Activated T-cell treated with anti-CD3 and anti-CD28 coated beads, Interleukin-2, amount 50 U/mL, for 4 hours (primary cell): ENCODE measurements at places on chromosomes 6 and 20.

GRCh38 chr6:170143401-170144150 lies 147.3 kb downstream of the DLL1 start:
- DNase-seq: no peak

DNA sequence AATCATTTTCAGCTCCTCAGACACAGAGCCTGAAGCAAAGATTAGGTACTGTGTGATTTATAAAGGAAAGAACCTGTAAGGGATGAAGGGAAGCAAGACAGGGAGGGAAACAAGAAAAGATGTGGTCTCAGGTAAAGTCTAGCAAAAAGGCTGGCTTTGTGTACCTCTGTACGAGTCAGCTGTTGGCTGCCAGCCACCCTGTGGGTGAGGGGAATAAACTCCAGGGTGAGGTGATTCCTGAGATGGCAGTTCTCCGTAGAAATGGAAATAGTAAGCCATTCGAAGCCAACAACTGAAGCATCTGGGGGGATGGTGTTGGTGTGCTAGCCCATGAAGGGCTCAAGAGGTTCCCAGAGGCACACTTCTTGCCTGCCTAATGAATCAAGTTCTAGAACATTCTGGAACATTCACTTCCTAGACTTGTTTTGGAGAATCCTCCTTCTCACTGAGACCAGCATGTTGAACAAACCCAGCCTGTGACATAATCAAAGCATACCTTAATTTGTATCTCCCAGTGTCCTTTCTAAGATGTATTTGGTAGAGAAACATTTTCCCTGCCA lies 10.6 kb upstream of the TTPAL start:
- no peak for DNase-seq

DNA sequence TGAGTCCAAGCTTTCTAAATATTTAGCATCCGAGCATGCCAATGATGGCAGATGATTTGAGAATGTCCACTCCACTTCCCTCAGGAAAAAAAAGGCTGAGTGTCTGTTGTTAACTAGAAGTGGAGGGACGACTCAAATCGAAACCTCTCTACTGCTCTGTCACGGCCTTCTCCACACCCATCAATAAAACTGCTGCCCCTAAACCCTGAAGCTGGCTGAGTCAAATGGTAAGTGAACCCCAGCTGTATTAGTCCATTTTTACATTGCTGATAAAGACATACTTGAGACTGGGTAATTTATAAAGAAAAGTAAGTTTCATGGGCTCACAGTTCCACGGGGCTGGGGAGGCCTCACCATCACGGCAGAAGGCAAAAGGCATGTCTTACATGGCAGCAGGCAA lies 707.0 kb downstream of the QKI start:
- DNase-seq: no peak

DNA sequence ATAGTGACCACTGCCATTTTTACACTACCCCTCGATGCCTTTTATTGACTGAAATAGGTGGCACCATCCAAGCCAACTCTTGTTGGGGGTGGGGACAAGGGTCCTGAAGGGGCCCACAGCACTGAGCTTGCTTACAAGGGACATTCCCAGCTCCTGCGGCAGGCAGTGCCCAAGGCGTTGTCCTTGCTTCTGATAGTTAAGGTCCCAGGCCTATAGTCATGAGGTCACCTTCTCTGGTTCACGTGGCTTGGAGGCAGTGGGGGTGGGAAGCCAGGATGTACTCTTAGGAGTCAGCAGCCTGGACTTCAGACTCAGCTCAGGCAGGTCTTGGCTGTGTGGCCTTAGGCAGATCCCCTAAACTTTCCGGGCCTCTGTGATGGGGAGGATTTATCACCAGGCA lies 48.6 kb downstream of the TOX2 start:
- no peak for DNase-seq

DNA sequence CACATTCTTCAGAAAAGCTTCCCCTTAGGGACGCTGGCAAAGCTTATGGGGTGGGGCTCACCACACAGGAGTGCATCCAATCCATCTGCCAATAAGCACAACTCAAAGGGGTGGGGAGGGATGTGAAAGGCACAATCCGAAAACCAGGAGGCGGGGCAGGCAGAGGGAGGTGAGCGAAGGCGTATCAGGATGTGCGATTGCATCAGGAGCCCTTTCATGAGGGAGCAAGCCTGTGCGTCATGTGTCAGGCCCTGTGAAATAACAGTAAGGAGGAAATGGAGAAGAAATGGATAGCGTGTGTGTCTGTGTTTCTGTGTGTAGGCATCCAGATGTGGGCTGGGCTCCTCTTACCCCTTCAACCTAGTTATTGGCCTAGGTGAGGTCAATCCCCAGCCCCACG lies 382.4 kb upstream of the CDH4 start:
- no peak for DNase-seq

DNA sequence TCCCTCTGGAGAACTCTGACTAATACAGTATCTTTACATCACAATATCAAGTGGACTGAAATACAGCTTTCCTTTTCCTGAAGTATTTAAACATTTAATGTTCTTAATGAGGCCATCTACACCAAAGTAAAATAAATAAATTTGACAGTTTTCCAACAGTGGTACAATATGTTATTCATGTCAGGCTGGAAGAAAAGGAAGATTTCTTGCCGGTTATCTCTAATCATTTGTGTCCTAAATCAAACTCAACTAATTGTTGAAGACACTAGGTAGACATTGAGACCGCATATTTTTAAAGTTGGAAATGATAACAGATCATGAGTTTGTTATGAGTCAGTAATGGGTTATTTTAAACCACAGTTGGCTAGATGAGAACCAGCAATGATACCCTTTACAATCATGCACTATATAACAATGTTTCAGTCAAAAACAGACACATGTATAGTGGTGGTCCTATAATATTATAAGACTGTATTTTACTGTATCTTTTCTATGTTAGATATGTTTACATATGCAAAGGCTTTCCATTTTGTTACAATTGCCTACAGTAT lies 241.6 kb downstream of the LMBRD1 start:
- no peak for DNase-seq

DNA sequence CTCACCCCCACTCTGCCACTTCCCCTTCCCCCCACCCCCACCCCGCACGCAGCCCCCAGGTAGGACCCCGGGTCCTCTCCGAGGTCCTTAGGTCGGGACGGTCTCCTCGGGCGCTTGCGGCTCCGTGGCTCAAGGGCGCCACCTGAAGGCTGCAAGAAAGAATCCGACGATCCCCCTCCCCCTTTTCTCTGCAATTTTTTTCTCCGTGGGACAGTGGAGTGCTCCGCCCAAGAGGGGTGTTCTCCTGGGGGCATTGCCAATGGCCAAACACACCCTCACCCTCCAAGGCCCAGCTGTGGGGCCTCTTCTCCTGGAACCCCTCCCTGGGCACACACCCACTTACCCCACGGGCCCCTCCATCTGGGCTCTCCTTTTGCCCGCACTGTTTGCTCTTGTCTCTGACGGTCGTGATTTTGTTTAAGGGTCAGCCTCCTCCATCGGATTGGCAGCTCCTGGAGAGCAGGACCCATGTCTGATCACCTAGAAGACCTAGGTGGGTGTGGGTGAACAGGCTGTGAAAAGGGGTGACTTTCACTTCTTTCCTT lies 1.1 kb upstream of the TMEM74B start:
- peak; percentile 15 for DNase-seq

DNA sequence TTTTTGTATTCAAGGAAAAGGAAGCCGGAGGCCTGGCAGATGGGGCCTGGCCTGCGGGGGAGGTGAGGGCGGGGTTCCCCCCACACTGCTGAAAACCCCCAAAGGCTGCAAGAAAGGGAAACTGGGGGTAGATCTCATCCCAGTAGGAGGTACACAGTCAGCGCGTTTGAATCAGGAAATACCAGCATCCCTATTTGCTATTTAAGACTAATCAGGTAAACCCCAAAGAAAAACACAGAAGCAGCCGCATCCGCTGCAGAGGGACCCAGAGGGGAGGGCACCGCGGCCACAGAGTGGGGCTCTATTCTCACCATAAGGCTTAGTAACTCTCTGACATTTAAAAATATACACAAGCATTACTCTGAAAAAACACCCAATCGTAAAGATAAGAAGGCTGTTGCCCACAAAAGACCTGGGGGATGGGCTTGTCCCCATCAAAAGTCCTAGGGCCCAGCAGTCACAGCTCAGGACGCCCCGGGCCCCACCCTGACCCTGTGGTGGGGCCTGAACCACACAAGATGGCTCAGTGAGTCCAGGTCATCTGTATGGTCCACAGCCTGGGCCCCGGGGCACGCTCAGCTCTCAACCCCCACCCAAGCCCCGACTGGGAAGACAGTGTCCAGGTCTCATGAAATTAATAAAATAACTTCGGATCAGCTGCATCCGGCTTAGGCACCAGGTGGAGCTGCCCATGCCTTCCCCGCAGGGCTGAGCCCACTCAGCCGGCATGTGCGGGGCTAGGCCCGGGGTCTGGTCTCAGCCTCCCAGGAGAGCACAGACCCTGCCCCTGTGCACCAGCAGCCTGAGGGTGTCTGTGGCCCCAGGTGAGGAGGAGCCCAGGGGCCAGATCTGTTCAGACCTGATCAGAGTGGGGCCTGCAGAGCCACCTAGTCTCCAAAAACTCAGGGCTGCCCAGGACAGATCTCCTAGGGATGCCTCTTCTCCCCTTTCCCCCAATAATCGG lies 31.0 kb downstream of the KCNQ2 start:
- DNase-seq: peak; percentile 20

GRCh38 chr6:33156561-33156960 lies 35.7 kb downstream of the COL11A2 start:
- no peak for DNase-seq

GRCh38 chr6:131292145-131292938 lies 157.1 kb downstream of the AKAP7 start:
- no peak for DNase-seq

GRCh38 chr6:16585805-16586204 lies 175.5 kb downstream of the ATXN1 start:
- DNase-seq: no peak

DNA sequence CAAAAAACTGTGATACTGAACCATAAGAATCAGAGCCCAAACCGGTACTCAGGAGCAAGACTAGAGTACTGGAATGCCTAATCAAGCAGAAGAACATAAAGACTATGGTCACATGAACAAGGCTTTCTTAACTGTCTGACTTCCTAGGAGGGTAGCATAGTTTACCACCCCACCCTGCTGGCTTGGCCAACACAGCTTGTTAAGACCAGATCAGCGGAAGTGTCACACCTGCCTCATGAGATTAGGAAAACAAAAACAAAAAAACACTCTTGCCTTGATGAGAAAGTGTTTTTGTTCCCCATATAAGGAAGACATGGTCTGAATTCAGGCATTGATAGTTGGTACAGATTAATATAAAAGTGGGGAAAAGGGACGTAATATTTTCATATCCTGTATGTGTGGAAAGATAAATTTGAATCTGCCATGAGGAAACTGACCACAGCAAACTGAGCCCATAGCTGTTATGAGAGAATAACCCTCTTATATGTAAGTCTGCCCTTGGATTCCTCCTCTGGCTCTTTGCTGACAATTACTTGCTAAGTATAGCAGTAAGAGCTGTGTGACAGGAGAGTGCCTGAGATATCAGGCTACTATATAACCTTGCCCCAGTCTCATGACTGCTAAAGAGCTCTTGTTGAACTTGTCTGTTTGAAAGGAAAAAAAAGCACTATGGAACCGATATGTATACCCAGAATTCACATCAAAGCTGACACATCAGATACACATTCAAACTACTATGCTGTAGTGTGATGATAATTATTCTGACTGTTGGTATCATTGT lies 197.1 kb downstream of the EPHA7 start:
- no peak for DNase-seq

DNA sequence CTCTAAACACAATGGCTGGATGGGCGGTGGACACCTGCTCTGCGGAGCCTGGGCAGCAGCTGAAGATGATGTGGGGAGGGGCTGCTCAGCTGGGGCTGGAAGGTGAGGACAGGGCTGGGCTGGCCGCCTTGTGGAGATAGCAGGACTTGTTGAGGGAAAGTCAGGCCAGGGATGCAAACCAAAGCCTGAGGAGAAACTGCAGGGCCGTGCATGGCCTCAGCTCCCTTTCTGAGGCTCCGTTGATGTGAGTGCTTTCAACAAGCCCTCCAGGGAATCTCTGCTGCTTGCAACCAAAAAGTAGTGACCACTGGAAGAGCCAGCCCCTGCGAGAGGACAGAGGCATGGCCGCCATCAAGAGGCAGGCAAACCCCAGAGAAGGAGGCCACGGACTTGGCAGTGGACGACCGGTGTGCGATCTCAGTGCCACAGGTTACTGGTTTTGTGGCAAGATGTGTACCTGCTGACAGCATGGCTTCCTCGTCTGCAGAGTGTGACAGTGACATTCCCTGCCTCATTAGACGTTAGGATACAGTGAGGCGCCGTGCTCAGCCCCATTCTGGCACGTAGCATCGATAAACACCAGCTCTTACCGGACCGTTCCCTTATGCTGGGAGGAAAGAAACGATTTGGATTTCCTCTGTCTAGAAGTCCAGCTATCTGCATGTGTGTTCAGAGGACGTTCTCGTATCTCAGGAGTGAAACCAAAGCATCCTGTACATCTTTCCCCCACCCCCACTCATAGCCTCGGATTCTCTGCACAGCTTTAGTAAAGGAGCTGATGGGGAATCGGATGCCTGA lies 37.9 kb downstream of the ERMARD start:
- DNase-seq: no peak

DNA sequence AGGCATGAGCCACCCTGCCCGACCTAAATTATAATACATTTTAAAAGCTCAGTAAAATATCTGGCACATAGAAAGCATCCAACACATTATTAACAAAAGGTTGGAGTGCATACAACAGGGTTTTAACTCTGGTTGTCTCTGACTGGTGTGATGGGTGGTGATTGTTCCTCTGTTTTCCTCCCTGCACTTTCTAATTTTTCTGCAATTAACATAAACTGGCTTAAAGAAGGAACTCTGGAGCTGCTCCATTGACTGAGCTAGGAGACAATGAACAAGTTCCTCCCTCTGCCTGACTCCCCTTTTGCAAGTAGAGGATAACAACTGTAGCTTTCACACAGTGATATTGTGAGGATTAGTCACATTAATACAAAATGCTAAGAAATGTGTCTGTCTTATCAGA lies 48.5 kb upstream of the SIRPG start:
- no peak for DNase-seq

GRCh38 chr6:108598305-108598863 lies 37.7 kb downstream of the FOXO3 start:
- no peak for DNase-seq

DNA sequence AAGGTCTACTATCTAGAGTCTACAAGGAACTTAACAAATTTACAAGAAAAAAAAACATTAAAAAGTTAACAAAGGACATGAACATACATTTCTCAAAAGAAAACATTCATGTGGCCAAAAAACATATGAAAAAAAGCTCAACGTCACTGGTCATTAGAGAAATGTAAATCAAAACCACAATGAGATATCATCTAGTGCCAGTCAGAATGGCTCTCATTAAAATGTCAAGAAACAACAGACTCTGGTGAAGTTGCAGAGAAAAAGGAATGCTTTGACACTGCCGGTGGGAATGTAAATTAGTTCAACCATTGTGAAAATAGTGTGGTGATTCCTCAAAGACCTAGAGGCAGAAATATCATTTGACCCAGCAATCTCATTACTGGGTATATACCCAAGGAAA lies 48.3 kb downstream of the OGFRL1 start:
- no peak for DNase-seq

GRCh38 chr6:75746221-75746620 lies 2.8 kb upstream of the MYO6 start:
- no peak for DNase-seq
